CD8-positive, alpha-beta memory T cell (primary cell): ENCODE measurements at places on chromosomes 12 and 14. TPM values are rescaled to one million over a fixed set of nuclear protein-coding genes. Genes with fewer than 3 reads are reported as not detected.

The INSM2 gene
- not detected for polyA plus RNA-seq

The PDZRN4 gene
- not detected for polyA plus RNA-seq

The NFE2 gene
- not detected for polyA plus RNA-seq

The TMCC3 gene
- 0.41 TPM for polyA plus RNA-seq

The HOXC9 gene
- not detected for polyA plus RNA-seq

The KCNK13 gene
- not detected for polyA plus RNA-seq

The PRIMA1 gene
- polyA plus RNA-seq: not detected

The SIX6 gene
- not detected for polyA plus RNA-seq

The NR1H4 gene
- polyA plus RNA-seq: not detected

The KRT84 gene
- not detected for polyA plus RNA-seq

The DIO3 gene
- polyA plus RNA-seq: not detected

The KERA gene
- polyA plus RNA-seq: not detected

The DPPA3 gene
- polyA plus RNA-seq: not detected

The SOAT2 gene
- polyA plus RNA-seq: 0.76 TPM

The MYO1H gene
- not detected for polyA plus RNA-seq

The BICDL1 gene
- 7.4 TPM for polyA plus RNA-seq

The FMNL3 gene
- 6.3 TPM for polyA plus RNA-seq

The ACRBP gene
- not detected for polyA plus RNA-seq

The CPNE6 gene
- polyA plus RNA-seq: not detected

The SLC10A1 gene
- not detected for polyA plus RNA-seq

The SMAGP gene
- polyA plus RNA-seq: 28.9 TPM

The HRK gene
- polyA plus RNA-seq: not detected

The KLRB1 gene
- 249 TPM for polyA plus RNA-seq

The B4GALNT1 gene
- not detected for polyA plus RNA-seq

The SYCP3 gene
- 0.14 TPM for polyA plus RNA-seq

The IFNG-AS1 gene
- polyA plus RNA-seq: 35.4 TPM

The TMPRSS12 gene
- not detected for polyA plus RNA-seq

The TCTN2 gene
- 1.5 TPM for polyA plus RNA-seq

The CD163 gene
- polyA plus RNA-seq: not detected

The TAMALIN gene
- 1.4 TPM for polyA plus RNA-seq

The KCNH3 gene
- polyA plus RNA-seq: 1.4 TPM

The EIF2B2 gene
- 28.3 TPM for polyA plus RNA-seq

The PTPRB gene
- polyA plus RNA-seq: not detected
